ENCODE measurements at places on chromosomes 3 and 15.

DNA sequence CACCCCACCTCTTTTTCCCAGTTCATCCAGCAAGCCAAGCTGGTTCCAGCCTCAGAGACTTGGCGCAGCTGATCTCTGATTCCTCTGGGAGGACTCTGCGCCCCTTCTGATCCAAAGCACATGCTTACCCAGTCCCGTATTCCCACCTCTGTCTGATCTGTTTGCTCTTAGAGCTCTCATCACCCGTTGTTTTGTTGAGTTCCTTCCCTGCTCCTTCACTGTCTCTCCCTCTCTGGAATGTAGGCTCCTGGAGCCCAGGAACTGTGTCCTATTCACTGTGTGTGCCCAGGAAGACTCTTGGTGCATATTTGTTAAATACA, 1.3 kb upstream of the ZXDC start:
- DNase-seq = no peak

DNA sequence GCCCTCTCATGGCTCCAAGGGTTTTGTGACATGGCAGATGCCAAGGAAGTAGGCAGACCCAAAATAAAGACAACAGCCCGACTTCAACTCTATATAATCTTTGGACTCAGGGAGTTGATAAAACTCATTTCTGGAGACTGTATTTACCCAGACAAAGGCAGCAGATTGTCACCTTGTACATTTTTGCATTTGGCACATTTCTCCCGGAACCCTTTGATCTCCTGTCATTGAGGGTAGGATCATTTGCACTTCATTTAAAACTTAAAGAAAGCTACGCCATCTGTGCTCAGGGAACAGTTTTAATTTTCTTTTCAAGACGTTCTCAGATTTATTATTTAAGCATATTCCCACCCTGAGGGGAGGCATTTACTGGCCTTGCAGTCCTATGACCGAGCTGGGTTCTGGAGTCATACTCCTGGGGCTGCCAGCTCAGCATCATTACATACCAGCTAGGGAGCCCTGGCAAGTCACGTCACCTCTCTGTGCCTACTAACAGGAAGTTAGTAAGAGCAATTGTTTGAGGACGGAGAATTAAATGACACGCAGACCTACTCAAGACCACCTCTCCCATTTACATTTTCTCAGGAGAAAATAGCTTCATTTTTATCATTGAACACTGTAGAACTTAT, 5.9 kb downstream of the CDCP1 start:
- DNase-seq = no peak

GRCh38 chr3:131143802-131144201, 117.1 kb downstream of the NEK11 start:
- DNase-seq = no peak

DNA sequence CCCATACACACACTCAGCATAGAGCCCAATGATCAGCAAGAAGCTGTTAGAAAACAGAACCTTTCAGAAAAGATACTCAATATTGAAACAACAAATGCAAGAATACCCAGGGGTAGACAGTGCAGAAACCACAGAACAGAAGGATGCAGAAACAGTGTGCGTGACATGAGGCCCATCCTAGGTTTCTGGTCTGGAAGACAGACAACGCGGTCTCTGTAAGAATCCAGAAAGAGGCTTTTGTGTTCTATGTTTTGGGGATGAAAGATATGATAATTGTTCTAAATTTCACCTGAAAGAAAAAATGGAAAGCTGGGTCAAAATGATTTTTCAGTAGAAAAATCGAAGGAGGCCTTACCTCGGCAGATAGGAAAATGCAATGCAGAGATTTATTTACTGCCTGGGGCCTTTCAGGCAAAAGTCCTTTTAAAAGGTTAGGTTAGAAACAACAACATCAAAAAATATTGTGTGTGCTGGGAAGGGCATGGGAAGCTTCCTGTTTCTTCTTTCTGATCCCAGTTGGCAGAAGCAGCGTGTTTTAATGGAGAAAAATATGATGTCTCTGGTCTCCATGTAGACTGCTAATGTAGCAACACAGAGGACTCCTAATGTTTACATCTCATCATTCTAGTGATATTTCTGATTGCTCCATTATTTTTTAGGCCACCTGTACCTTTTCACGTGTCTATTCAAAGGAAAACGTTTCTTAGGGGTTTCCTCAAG, 17.0 kb downstream of the SYNM start:
- no peak for DNase-seq

Measured in SK-N-DZ (cell line).